Keratinocyte (primary cell): ENCODE measurements at places on chromosomes 6 and 20. TPM values are rescaled to one million over a fixed set of nuclear protein-coding genes. Genes with fewer than 3 reads are reported as not detected.

- no peaks in the 10 kb centered on the region for H3K4me1 ChIP-seq
- no peak overlapping the region for H3K4me3 ChIP-seq
- no peak for DNase-seq
- H3K36me3 ChIP-seq = no peaks in the 10 kb centered on the region
Observed at GRCh38 chr6:106237286-106237685, 88.3 kb downstream of the ATG5 start.

DNA sequence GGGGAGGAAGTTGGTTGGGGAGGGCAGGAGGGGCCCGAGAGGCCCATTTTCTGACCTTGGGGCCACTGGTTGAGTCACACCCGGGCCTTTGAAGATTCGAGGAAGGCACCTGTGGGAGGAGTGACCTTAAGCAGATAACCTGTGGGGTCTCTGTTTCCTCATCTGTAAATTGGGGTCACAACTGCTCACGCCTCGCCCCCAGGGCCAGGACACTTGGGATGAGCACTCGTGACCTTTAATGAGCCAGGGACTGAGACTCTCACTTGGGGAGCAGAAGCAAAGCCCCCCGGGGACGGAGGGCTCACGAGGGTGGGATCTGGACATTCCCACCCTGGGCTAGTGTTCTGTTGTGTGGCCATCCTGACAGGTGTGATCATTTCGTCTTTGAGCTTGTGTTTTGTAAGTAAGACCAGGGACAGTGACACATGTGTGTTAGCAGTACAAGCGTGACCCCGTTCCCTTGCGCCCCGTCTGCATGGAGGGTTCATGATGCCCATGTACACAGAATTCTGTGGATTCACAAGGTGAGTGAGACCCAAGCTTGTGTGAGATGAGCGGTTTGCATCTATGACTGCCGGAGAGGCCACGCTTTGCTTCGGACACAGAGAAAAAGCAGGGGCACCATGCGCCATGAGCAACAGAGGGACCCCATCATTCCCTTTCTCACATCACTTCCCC is 79.3 kb upstream of the PMEPA1 start:
- no peaks in the 10 kb centered on the region for H3K4me1 ChIP-seq
- no peak overlapping the region for H3K27ac ChIP-seq
- H3K27me3 ChIP-seq = peaks cover 68% of the 10 kb centered on the region
- no peak for DNase-seq

DNA sequence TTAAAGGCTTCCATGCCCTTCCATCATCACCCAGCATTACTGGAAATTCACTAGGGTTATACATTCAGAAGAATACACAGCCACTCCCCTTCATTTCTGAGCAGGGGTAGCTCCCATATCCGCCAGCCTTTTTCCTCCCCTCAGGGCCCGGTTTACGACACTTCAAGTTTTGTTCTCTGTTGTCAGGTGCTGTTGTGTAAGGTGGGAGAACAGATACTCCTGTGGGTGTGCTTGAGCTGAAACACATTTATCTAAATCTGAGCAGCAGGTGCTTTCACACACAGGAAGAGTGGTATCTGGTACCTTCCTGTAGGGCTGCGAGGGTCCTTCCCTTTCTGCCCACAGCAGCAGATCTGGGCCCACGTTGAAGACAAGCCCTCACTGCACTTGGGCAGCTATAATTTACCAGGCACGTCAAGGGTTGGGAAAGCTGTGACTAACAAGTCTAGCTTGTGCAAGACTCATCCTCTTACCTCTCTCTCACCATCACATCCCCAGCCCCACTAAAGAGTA is 215.8 kb upstream of the RREB1 start:
- peaks cover 27% of the 10 kb centered on the region for H3K4me1 ChIP-seq
- peak overlapping the region; percentile 19 for H3K27ac ChIP-seq
- no peaks in the 10 kb centered on the region for H3K36me3 ChIP-seq
- DNase-seq = no peak
- no peak overlapping the region for H3K4me3 ChIP-seq

- no peaks in the 10 kb centered on the region for H3K36me3 ChIP-seq
- H3K4me1 ChIP-seq = no peaks in the 10 kb centered on the region
- no peaks in the 10 kb centered on the region for H3K27me3 ChIP-seq
- no peak overlapping the region for H3K4me3 ChIP-seq
Observed at GRCh38 chr6:164856138-164856537, 453.3 kb downstream of the C6orf118 start.

DNA sequence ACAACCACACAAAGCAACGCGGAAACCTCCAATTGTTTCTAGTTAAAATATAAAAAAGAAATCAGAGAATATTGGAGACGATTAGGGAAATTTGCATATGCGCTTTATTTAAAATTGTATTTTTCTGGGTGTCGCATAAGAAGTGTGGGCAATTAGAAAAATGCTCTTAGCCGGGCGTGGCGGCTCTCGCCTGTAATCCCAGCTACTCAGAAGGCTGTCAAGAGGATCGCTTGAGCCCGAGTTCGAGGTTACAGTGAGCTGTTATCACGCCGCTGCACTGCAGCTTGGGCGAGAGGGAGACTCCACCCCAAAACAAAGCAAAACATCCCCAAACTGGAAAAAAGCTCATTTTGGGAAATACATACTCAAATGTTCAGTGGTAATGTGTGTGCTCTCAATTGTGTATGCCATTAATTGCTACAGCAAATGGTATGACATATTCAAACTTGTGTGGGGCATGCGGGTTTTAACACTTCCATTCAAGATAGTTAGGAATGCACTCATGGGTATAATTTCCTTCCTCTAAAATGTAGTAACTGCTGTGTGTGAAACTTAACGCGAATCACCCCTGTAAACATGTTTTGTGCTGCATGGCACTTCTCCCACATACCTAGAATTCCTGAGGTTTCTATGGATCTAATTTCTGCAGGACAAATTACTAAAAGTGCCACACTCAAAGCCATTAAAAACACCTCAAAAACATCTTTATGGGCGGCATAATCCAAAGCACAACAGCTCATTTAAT is 54.7 kb upstream of the HFE start:
- H3K4me1 ChIP-seq = peaks cover 14% of the 10 kb centered on the region
- H3K4me3 ChIP-seq = peak overlapping the region; percentile 45
- no peaks in the 10 kb centered on the region for H3K27me3 ChIP-seq
- H3K27ac ChIP-seq = peak overlapping the region; percentile 83
- no peaks in the 10 kb centered on the region for H3K36me3 ChIP-seq

GRCh38 chr20:51451484-51451883 is 91.0 kb downstream of the NFATC2 start:
- no peak overlapping the region for H3K4me3 ChIP-seq
- no peaks in the 10 kb centered on the region for H3K36me3 ChIP-seq
- H3K27ac ChIP-seq = no peak overlapping the region
- H3K27me3 ChIP-seq = peaks cover 11% of the 10 kb centered on the region

GRCh38 chr20:58073945-58074856 is 154.3 kb downstream of the ANKRD60 start:
- no peak overlapping the region for H3K27ac ChIP-seq
- peaks cover 6% of the 10 kb centered on the region for H3K4me1 ChIP-seq

- no peak for DNase-seq
- peak overlapping the region; percentile 27 for H3K27ac ChIP-seq
Observed at GRCh38 chr6:132063204-132063603, 112.0 kb upstream of the CCN2 start.

GRCh38 chr20:8320306-8320705 is 188.2 kb downstream of the PLCB1 start:
- DNase-seq = no peak
- no peaks in the 10 kb centered on the region for H3K4me1 ChIP-seq
- H3K4me3 ChIP-seq = no peak overlapping the region
- no peaks in the 10 kb centered on the region for H3K27me3 ChIP-seq
- H3K27ac ChIP-seq = no peak overlapping the region

GRCh38 chr6:107513214-107513613 is 23.3 kb downstream of the SOBP start:
- no peak overlapping the region for H3K4me3 ChIP-seq
- H3K27ac ChIP-seq = no peak overlapping the region

GRCh38 chr6:11307226-11307625 is 74.8 kb upstream of the NEDD9 start:
- no peak overlapping the region for H3K4me3 ChIP-seq
- H3K4me1 ChIP-seq = peaks cover 5% of the 10 kb centered on the region
- H3K36me3 ChIP-seq = no peaks in the 10 kb centered on the region
- no peak for DNase-seq
- H3K27me3 ChIP-seq = no peaks in the 10 kb centered on the region

DNA sequence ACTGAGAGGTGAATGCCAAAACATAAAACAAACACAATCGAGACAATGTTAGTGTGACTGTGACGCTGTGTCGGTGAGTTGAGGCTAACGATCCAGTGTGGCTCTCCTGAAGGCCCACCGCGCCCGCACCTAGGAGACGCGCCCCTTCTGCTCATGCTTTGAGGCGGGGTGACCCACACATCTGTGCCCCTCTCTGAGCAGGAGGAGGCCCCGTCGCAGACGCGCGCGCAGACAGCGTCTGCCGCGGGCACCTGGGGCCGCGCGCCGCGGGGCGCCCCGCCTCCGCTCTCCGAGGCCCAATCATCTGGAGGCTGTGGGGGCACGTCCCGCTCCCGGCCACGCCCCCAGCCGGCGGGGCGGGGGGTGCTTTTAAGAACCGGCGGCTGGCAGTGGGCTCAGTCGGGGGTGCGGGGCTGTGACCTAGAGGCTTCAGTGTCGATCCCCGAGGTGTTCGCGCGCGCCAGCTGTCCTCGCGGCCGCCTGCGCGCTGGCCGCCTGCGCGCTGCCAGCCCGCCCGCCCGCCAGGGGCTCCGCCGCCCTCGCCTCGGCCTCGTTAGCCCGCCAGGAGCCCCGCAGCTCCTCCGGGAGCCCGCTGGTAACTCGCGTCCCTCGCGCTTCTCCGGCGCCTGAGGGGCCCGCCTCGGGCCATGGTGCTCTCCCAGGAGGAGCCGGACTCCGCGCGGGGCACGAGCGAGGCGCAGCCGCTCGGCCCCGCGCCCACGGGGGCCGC is at the start of gene SLC16A10:
Gene SLC16A10 (plus strand): TSS at position 398 of the 730 bp plus-strand sequence. CDS start 250 bp downstream, at position 648.
- no peaks in the 10 kb centered on the region for H3K36me3 ChIP-seq
- H3K27me3 ChIP-seq = peaks cover 19% of the 10 kb centered on the region
- H3K4me1 ChIP-seq = peaks cover 5% of the 10 kb centered on the region
- peak within 1 kb of the TSS; percentile 34 for H3K4me3 ChIP-seq

GRCh38 chr6:147666255-147666654 is 157.8 kb downstream of the SAMD5 start:
- no peak for DNase-seq
- no peaks in the 10 kb centered on the region for H3K4me1 ChIP-seq

DNA sequence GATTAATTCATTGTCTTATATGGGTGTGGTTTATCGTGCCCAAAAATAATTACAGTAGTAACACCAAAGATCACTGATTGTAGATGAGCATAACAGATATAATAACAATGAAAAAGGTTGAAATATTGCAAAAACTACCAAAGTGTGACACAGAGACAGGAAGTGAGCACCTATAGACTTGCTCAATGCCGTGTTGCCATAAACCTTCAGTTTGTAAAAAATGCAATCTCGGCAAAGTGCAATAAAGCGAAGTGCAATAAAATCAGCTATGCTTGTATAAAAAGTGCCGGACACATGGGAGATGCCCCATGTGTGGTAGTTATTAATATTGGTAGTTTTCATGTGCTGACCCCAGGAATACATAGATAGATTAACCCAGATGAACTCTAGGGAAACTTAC is 192.6 kb downstream of the NRN1 start:
- H3K27me3 ChIP-seq = no peaks in the 10 kb centered on the region
- no peak overlapping the region for H3K27ac ChIP-seq
- no peak for DNase-seq
- H3K4me3 ChIP-seq = no peak overlapping the region

DNA sequence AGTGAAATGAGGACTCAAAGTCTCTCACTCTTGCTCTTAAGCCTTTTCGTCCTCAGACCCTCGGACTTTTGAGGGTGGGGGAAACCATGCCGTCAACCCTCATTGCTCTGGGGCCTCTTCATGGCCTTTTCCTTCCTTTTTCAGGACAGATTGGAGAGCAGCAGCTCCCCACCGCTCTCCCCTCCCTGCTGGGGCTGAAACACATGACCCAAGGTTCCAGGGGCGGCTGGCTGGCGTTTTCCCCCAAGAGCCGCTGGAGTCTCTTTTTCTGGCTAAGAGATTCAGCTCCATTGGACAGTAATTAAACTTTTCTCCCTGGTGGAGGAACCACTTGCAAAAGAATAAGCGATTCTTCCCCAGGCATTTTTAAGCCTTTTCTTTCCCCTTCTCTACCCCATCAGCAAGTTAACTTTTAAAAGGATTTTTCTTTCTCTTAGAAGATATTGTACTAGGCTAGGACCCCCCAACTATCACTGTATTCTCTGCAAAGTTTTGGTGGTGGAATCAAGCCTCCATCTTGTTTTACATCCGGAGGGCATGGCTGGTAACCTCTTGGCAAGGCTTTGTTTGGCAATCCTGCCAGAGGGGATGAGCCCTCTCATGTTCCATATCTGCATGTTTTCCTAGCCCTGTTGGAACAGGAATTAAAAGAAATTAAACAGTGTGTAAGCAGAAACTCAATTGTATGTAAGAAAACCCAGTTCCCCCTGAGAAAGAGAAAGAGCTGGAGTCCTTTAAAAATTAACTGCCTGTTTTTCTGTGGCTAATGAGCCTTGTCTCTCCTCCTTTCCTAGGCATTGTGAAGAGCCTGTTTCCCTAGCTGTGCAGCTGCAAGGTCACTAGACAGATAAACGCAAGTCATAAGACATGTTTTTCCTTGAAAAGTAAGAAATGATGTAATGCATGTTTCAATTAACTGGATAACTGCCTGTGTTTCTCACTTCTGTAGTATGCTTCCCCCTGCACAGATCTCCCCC is 100.8 kb upstream of the GPR6 start:
- DNase-seq = no peak
- no peaks in the 10 kb centered on the region for H3K27me3 ChIP-seq
- no peak overlapping the region for H3K4me3 ChIP-seq
- H3K27ac ChIP-seq = no peak overlapping the region
- no peaks in the 10 kb centered on the region for H3K36me3 ChIP-seq
- H3K4me1 ChIP-seq = peaks cover 12% of the 10 kb centered on the region

- no peak overlapping the region for H3K4me3 ChIP-seq
- no peak overlapping the region for H3K27ac ChIP-seq
- no peak for DNase-seq
- H3K27me3 ChIP-seq = no peaks in the 10 kb centered on the region
- no peaks in the 10 kb centered on the region for H3K36me3 ChIP-seq
- peaks cover 6% of the 10 kb centered on the region for H3K4me1 ChIP-seq
Observed at GRCh38 chr6:23175391-23175790, 606.0 kb downstream of the HDGFL1 start.

GRCh38 chr6:1618311-1619097 is 8.8 kb downstream of the FOXC1 start:
- no peak overlapping the region for H3K27ac ChIP-seq
- H3K4me3 ChIP-seq = no peak overlapping the region

The TREM1 gene
- polyA plus RNA-seq = not detected in 3 replicates

The ETV7 gene
- polyA plus RNA-seq = 0.22 to 0.27 TPM (median 0.25 TPM) in 3 replicates

The PCK1 gene
- polyA plus RNA-seq = not detected in 3 replicates

The IYD gene
- not detected in 3 replicates for polyA plus RNA-seq

The RGS17 gene
- polyA plus RNA-seq = 0.10 to 0.22 TPM (median 0.14 TPM) in 3 replicates

The CASS4 gene
- 0.01 to 0.10 TPM in 2 of 3 replicates, not detected in the other for polyA plus RNA-seq

The NFKBIE gene
- 5.7 to 7.3 TPM (median 6.5 TPM) in 3 replicates for polyA plus RNA-seq

The SMOC2 gene
- 0.46 to 1.1 TPM (median 0.85 TPM) in 3 replicates for polyA plus RNA-seq

The LRRC1 gene
- 16.2 to 19.7 TPM (median 18.5 TPM) in 3 replicates for polyA plus RNA-seq
